NCI-H69 (cell line): ENCODE measurements at places on chromosomes 2 and 18.
A peak's percentile ranks its signal among the peaks of the same experiment; 100 is the strongest.

DNA sequence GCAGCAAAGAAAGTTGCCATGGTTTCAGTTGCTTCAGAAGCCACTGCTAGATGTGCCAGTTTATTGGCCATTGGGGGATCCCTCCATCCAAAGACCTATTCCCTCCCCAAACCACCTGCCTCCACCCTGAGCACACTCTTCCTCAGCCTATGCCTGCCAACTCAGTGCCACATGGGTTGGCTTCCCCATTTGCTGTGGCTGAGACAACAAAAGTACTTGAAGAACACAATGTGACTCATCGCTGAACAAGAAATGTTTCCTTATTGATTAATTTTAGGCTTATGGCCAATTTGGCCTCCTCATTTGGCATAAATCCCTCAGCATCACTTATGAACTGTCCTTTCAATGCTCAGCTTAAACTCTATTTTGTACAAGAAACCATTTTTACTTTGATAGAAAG is 215.9 kb downstream of the TMEM247 start:
- peak; percentile 2 for DNase-seq

- DNase-seq, result no peak
Measured at GRCh38 chr2:230770804-230771203, 58.2 kb downstream of the CAB39 start.

GRCh38 chr18:8806798-8807487 is 101.6 kb downstream of the MTCL1 start:
- DNase-seq, result no peak

DNA sequence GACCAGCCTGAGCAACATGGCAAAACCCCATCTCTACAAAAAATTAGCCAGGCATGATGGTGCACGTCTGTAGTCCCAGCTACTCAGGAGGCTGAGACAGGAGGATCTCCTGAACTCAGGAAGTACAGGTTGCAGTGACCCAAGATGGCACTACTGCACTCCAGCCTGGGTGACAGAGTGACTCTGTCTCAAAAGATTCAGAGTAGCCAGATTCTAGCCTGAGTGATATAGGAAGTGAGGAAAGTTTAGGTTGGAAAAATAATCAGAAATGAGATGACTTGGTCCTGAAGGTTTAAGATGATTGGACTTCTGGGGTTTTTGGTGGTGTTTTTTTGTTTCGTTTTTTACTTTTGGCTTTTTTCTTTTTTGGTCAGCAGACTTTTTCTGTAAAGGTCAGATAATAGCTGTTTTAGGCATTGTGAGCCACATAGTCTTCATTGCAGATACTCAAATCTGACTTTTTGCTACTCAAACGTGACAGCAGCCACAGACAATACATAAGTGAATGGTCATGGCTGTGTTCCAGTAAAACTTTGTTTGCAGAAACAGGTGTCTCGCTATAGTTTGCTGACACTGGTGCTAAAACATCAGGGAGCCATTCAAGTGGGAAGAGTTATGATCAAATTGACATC is 104.1 kb upstream of the UBXN4 start:
- DNase-seq, result peak; percentile 1

DNA sequence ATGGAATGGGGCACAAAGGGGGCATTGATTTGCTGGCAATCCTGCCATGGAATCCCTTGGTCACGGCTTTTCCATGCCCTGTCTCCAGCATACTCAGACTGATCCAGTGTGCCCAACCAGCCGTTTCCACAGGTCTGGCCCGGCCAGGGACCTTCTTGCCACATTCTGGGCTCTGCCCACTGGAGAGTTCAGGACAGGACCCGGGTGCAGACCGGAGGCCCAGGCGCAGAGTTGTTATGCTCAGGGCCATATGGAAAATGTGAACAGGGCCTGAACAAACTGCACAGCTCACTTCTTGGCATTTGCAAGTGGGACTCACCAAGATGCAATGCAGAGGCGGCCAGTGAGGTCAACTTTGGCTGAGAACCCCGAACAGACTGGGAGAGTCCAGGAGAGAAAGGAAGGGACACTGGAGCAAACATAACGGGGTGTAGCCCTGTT is 15.6 kb upstream of the ASAP2 start:
- DNase-seq, result no peak
